ENCODE measurements at places on chromosomes 2 and 18. TPM values are rescaled to one million over a fixed set of nuclear protein-coding genes. Genes with fewer than 3 reads are reported as not detected.

- no peak for DNase-seq
Observed at GRCh38 chr2:220071696-220072095, 444.3 kb downstream of the SLC4A3 start.

DNA sequence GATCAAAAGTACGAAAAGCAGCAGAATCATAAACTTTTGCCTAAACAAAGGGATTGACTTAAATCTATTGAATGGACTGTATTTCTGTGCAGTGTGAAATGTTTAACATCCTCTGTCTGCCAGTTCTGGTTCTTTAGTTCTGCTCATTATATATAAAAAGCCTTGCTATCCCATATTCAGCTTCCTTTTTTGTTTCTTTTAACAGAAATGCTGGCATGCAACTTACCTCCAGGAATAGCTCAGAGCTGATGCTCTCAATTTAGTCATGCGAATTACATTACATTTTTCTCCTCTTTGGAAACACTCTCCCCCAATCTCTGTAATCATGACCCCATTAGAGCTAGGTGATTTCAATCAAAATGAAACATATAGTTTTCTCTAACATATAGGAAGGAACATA lies 73.6 kb downstream of the SPHKAP start:
- no peak for DNase-seq

GRCh38 chr2:239910851-239911640 lies 114.1 kb downstream of the NDUFA10 start:
- DNase-seq = no peak

- DNase-seq = no peak
Observed at GRCh38 chr18:42112657-42113420, 157.8 kb downstream of the PIK3C3 start.

DNA sequence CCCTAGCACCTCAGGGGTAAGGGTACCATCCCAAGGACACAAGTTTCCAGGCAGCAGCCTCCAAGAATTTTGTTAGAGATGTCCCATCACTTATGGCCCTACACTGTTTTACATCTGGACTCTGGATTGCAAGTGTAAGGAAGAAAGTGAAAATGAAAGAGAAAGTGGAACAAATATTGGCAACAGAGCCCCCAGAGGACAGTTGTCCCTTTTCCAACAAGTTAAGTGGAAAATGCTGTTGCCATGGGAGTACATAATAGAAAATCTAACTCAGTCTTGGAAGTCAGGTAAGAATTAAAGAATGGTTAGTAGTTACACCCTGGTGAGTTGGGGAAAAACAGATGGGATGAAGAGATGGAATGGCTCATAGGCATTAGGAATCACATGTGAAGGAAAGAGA lies 50.6 kb downstream of the TTC21B start:
- no peak for DNase-seq

DNA sequence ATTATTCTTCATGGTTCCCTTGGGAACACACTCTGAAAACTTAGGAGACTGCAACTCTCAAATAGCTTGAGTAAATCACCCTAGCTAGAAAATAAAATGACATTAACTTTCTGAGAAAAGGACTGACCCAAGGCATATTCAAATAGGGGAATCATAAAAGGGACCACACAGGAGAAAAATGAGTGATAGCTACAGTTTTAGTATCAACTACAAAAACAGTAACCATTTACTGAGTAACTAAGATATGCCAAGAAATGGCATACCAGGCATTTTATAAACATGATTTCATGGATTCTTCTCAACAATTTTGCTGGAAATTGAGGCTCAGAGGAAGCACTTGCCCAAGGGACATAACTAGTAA lies 84.5 kb downstream of the AFF3 start:
- no peak for DNase-seq

DNA sequence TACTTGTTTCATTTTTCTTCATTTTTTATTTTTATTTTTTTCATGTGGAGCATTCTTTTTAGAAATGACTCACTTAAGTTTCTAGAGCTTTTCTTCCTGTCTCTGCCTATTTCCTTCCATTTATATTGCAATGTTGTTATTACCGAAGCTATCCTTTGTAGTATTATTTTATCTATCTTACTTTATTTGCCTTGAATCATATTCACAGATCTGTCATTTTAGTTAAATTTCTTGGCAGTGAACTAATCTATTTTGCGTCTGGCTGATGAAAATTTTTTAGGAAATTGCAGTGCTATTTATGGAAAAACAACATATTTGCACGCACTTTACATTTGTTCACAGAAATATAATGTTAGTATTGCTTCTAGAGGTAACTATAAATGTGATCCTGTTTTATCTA lies 956.9 kb upstream of the SLC39A10 start:
- DNase-seq = no peak

GRCh38 chr2:144234542-144234871 lies 285.4 kb downstream of the ZEB2 start:
- no peak for DNase-seq

DNA sequence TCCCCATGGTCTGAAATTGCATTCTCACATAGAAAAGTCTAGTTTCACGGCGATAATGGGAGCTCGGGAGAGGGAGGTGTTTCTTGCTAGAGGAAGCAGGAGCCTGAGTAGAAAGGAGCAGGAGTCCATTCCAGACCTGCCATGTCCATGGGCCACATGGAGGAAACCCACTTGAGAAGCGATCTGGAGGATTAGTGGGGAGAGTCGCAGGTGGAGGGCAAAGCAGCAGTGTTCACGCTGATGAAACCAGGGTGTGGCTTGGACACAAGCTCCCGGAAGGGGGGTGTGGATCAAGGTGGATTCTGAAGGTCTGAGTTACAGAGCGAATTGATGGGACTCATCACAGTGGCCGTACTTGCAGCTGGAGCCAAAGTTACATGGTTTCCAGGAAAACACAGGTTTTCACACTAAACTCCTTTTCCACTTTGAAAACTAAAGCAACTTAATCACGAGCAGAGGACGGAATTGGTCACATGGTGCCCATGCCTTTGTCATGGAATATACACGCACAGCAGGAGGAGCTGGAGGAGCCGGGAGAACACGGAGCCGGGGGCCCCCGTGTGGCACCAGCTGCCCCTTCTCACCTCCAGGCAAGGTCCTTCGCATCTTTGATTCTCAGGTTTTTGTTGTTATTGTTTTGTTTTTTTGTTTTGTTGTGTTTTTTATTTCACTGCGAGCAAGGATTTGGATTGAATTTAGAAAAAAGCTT lies 255.1 kb upstream of the MYT1L start:
- no peak for DNase-seq

DNA sequence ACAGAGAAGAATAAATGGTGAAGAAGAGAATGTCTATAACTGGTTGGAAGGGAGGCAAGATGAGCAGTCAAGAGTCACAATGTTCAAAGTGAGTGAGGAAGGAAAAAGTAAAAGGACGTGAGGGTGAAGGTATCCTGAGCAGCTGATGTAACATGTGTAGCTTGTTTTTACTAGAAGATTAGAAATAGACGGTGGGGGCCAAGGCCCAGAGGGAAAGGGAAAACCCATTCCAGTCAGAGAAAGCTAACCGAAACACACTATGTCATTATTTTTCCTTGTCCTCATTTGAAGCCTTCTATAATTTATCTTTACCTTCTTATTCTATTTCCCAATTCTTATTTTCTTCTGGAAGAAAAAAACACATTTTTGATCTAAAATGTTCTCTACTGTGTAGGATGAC lies 176.6 kb downstream of the THADA start:
- no peak for DNase-seq

- no peak for DNase-seq
Observed at GRCh38 chr2:143205106-143205764, 76.0 kb downstream of the ARHGAP15 start.

GRCh38 chr18:36625386-36625785 lies 203.4 kb downstream of the TPGS2 start:
- no peak for DNase-seq

The TCF7L1 gene
- total RNA-seq = 6.6 TPM

DNA sequence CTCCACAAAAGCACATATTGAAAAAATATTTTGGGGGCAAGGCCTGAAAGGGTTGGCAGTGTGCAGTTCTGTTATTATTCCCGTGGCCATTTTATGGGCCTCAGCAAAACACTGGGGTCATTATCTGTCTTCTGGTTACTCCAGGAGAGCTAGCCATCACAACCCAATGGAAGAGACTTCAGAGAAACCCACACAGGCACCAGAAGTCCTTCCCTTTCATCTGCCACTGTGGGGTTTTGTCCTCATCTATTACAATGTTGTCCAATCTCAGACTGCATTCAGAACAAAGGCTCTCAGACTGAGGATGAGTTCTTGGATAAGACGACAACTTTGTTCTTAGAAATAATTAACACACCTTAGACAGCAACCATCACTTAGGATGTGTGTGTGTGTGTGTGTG lies 98.4 kb downstream of the PIEZO2 start:
- DNase-seq = no peak

The RAD51AP2 gene
- not detected for total RNA-seq

GRCh38 chr2:8239531-8240088 lies 442.2 kb upstream of the ID2 start:
- no peak for DNase-seq

DNA sequence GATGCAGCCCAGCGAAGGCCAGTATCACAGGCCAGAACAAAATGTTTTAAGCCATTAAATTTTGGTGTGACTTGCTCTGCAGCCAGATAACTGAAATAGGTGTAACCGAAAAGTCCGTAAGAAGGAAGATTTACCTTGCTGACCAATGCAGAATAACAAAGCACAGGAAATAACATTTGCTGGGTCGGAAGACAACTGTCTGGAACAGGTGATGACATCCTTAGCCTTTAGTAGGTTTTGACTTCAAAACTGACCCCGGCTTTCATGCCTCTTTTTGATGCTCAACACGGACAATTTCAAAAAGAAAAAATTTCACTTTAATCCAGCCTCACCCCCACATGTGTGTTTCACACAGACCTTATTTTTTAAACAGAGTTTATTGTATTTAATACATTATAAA lies 93.7 kb downstream of the KCTD1 start:
- no peak for DNase-seq

DNA sequence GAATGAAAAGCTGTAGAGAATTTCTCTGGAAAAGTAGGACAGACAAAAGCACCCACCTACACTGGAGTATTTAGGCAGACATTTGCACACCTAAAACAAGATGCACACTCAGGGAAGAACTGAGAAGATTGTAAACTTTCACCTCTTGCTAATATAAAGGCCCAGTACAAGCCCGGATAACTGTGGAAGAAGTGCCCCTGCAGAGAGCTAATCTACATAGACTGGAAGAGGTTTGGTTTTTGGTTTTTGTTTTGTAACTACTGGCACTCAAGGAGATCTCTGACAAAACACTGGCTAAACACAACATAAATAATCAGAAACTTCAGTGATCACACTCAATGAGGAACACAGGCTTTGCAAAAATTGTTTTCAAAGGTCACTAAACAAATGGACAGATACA lies 782.2 kb upstream of the SLC8A1 start:
- no peak for DNase-seq

GRCh38 chr2:109055435-109055834 lies 66.4 kb upstream of the EDAR start:
- DNase-seq = no peak

The PAX8 gene
- total RNA-seq = 1.4 TPM

DNA sequence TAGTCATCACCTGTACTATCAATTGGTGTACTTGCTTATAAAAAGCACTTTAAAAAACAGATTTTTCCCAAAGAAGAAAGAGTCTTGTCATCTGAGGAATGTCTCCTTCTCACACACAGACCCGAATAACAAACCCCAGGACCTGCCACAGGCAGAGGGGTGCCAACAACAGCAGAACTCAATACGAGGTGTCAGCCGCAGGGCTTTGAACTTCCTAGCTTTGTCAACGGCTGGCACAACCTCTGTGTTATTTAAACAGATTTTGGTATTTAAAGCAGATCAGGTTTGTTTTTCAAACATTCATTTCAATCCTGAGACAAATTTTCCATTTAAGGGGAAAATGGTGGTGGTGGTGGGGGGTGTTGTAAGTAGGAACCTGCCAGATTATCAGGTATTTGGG lies 138.4 kb upstream of the RIOK3 start:
- no peak for DNase-seq

DNA sequence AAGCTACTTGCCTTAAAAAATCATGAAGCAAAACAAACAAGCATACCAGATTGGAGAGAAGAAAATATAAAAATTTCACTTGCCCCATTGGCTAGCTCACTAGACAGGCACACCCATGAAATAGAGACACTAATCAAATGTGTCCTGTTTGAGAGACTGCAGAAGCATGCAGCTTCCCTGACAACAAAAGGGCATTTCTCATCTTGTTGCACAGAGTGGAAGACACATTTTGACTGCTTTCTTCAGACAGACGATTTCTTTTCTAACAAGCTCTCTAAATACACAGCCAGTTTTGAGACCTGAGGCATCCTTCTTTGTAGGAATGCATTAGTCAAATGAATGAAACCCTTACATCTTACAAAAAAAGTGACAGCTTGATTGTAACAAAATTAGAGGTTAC lies 1558.6 kb upstream of the NXPH2 start:
- DNase-seq = no peak

DNA sequence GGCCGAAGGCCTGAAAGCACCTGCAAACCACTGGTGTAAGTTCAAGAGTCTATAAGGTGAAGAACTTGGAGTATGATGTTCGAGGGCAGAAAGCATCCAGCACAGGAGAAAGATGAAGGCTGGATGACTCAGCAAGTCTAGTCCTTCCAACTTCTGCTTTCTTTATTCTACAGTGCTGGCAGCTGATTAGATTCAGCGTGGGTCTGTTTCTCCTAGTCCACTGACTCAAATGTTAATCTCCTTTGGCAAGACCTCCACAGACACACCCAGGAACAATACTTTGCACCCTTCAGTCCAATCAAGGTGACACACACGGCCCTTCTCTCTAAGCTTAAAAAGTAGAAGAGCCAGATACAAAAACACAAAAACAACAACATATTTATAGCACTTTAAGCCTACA lies 43.4 kb downstream of the NMS start:
- DNase-seq = no peak

GRCh38 chr2:190469771-190470170 lies 61.6 kb downstream of the MFSD6 start:
- no peak for DNase-seq

GRCh38 chr2:159445307-159445706 lies 158.8 kb upstream of the WDSUB1 start:
- no peak for DNase-seq

The ADCYAP1 gene
- 16.9 TPM for total RNA-seq

The DNAH7 gene
- 0.56 TPM for total RNA-seq

DNA sequence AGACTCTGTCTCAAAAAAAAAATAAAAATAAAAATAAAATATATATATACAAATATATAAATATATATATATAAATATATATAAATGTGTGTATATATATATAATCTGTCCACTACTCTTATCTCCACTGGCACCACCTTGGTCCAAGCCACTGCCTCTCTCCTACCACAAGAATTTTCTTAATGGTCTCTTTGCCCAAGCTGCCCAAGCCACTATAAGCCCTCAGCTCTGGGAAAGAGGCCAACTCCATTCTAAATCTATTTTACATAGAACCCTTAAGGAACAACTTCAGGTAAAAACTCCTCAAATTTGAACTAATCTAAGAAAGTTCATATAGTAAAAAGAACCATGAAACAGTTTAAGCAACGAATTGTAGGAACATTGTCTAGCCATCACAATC lies 45.6 kb upstream of the GREB1L start:
- DNase-seq = no peak

The RTP5 gene
- not detected for total RNA-seq

- no peak for DNase-seq
Observed at GRCh38 chr2:182818925-182819324, 47.5 kb downstream of the FRZB start.

- no peak for DNase-seq
Observed at GRCh38 chr2:197863744-197864143, 59.4 kb downstream of the PLCL1 start.

- DNase-seq = no peak
Observed at GRCh38 chr2:202669841-202670240, 35.1 kb downstream of the FAM117B start.

GRCh38 chr2:74045454-74045853 lies 60.7 kb downstream of the TET3 start:
- no peak for DNase-seq

GRCh38 chr18:26546170-26546874 lies 2.0 kb downstream of the KCTD1 start:
- no peak for DNase-seq
